ENCODE measurements at places on chromosomes 2 and 18. TPM values are rescaled to one million over a fixed set of nuclear protein-coding genes. Genes with fewer than 3 reads are reported as not detected.

Gene HTR2B
- total RNA-seq: not detected

Gene FAM161A
- total RNA-seq: 1.4 TPM

DNA sequence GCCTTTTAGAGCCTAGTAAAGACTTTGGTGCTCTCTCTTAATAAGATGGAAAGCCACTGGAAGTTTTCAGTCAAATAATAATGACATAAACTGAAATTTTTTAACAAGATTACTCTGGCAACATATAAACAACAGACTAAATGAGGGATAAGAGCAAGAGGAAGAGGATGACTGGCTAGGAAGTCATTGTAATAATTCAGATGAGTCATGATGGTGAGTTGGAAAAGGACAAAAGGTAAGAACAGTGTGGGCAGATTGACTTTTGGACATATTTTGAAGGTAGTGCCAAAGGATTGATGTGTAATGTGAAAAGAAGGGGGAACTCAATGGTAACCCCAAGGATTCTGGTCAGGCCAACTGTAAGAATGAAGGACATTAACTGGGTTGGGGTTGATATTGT is 310.3 kb downstream of the NOL4 start:
- peak; percentile 86 for DNase-seq

DNA sequence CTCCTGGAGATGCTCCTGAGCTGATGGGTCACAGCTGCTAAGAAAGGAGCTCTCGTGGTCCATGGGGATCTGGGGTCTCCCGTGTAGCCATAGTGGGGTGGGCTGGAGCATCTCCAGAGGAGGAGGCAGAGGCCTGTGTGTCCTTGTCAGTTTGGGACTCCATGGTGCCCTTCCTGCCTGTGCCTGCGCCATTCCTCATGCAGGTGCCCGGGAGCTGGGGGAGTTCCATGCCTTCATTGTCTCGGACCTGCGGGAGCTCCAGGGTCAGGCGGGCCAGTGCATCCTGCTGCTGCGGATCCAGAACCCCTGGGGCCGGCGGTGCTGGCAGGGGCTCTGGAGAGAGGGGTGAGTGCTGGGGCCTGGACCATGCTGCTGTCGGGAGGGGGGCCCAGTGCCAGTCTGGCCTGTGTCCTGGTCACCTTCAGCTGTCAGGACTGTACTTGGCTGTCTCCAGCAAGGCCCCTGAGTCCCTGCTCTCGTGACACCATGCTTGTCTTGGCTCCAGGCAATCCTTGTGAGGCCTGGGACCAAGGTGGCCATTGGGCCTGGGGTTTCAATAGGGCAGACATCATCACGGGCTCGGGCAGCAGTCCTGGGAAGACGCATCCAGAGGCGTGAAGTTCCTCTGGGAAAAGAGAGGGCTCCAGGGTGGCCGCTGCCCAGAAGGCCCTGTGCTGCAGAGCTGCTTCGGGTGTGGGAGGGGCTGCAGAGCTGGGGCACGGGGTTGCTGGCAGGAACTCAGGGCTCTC is 7.3 kb downstream of the CAPN10 start:
- no peak for DNase-seq

- DNase-seq: peak; percentile 85
Observed at GRCh38 chr2:109238580-109238979, 109.6 kb downstream of the SH3RF3 start.

DNA sequence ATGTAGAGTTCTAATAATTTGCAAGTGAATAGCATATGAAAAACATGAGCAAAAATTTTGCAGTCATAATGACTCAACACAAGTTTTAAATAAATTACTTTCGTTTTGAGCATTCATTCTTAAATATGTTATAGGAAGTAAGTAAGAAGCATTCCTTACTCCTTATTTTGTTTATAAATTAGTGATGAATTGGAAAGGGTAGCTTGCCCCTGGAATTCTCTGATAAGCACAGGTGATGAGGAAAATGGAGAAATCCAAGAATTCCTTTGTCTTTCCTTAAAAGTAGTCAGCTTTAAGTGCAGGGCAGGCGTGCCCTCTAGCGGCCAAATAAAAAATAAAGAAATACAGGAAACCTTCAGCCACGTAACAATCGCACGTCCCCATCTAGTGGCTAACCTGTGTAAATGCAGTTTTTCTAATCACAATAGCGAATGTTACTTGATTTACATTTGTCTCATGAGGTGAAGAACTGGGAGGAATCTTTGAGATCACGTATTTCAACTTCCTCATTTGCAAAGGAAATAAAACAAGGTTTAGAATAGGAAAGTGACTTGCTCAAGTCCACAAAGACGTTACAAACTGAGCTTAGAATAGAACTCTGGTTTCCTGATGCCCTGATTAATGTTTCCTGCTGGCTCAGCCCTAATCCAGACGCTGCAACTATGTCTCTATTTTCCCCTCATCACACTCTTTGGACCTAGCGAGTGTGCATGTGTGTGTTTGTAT is 47.2 kb upstream of the ZNG1B start:
- DNase-seq: peak; percentile 75

- no peak for DNase-seq
Observed at GRCh38 chr2:238853721-238854120, 5.8 kb downstream of the TWIST2 start.

GRCh38 chr2:160907738-160908137 is 252.5 kb upstream of the TANK start:
- DNase-seq: no peak

- DNase-seq: no peak
Observed at GRCh38 chr2:206982360-206982955, 43.1 kb downstream of the CPO start.

Gene RBKS
- total RNA-seq: 0.71 TPM

- no peak for DNase-seq
Observed at GRCh38 chr2:213161759-213162515, 10.5 kb upstream of the IKZF2 start.

DNA sequence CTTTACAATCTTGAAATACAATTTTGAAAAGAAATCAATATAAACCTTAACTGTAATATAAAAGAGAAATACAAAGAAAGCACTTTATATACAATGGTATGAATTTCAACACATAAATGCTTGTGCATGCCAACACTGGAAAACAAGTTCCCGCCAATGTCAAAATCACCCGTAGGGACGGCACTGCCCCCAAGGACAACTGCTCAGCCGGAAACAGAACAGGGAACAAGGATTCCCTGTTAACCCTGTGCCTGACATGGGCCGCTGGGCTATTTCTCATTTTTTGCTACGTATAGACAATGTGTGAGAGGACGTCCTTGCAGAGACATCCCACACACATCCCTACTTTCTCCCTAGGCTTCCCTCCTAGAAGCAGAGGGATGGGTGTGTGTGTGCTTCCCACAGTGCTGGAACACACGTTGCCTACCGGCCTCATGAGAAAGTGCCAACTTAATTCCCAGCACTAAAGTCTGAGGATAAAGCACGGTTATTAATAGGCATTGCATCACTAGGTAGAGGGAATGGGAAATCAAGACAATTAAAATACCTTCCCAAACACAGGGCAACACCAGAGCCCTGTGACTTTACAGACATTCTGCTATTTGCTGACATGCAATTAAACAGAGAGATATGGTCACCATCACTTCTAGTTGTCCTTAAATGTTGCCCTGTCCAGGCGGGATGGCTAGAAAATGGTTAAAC is 14.4 kb downstream of the AFG3L2 start:
- DNase-seq: no peak

GRCh38 chr2:121287146-121287798 is 2.3 kb upstream of the TFCP2L1 start:
- DNase-seq: no peak

- DNase-seq: no peak
Observed at GRCh38 chr2:3585261-3586109, 9.4 kb upstream of the COLEC11 start.

GRCh38 chr2:68039317-68039716 is 23.5 kb downstream of the C1D start:
- DNase-seq: no peak

Gene SPP2
- total RNA-seq: 0.23 TPM

- DNase-seq: no peak
Observed at GRCh38 chr18:22499421-22499820, 81.7 kb upstream of the CTAGE1 start.

DNA sequence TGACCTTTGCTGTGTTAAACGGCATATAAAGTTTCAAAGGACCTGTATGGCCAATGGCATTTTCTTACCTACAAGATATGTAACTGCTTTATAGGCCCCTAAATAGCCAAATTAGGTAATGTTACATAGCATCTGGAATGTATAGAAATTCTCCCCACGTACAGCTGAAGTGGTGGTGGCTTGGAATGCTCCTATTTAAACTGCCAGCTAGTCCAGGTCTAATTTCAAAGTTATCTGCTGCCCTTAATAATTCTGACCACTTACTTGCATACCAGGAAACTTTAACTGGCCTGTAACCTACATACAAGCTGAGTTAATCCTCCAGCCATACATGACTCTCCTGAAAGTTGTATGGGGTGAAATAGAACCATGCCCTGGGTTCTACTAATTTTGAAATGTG is 1.3 kb downstream of the KIAA2012 start:
- DNase-seq: no peak

DNA sequence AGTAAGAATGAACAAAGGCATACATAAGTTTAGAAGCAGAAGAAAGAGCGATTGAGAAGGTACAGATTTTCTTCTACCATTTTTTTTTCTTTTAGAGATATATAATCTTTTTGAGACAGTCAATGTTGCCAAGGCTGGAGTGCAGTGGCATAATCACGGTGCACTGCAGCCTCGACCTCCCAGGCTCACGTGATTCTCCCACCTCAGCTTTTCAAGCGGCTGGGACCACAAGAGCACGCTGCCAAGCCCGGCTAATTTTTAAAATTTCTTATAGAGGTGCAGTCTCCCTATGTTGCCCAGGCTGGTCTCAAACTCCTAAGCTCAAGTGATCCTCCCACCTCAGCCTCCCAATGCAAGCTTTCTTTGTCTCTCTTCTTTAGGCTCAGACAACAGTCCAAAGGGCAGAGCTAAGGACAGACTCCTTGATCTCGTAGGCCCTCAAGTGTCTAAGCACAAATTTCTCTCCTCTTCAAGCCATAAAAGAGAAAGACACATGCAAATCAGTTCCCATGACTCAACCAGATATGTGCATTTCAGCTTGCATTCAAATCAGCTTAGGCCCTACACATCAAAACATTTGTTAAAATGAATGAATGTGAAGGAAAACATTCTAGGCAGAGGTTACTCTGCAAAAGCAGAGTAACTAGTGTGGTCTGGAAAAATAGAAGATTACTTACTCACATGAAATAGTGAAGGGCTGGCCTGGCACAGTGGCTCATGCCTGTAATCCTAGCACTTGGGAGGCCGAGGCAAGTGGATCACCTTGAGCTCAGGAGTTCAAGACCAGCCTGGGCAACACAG is 18.0 kb downstream of the ITSN2 start:
- no peak for DNase-seq

- peak; percentile 94 for DNase-seq
Observed at GRCh38 chr2:37676274-37676673, 4.8 kb upstream of the CDC42EP3 start.

Gene GCG
- total RNA-seq: not detected

DNA sequence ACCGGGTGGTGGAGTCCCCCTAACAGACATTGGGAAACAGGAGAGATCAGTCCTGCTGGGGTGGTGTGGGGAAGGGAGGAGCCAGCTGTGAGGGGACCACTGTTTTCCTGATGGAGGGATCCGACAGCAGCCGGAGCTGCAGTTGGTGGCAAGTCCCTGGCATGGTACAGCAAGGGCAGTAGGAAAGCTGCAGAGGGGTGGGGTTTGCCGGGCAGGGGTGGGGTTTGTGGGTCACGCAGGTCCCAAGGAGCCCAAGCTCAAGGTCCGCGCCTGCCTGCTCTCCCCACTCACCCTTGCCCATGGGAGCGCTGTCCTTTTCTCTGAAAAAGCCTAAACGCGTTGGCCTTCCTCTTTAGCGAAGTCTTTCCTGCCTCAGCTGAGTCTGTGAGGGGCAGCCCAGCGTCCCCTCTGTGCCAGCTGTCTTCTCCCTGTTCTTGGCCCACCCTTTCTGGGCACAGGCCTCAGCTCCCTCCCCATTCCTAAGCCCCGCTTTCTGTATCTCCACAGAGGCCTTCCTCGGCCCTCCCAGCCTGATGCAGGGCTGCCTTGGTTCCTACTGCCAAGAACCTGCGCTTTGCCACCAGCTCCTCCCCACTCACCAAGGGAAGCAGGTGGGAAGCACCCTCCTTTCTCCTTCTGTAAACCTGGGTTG is 29.3 kb upstream of the INHBB start:
- DNase-seq: no peak

DNA sequence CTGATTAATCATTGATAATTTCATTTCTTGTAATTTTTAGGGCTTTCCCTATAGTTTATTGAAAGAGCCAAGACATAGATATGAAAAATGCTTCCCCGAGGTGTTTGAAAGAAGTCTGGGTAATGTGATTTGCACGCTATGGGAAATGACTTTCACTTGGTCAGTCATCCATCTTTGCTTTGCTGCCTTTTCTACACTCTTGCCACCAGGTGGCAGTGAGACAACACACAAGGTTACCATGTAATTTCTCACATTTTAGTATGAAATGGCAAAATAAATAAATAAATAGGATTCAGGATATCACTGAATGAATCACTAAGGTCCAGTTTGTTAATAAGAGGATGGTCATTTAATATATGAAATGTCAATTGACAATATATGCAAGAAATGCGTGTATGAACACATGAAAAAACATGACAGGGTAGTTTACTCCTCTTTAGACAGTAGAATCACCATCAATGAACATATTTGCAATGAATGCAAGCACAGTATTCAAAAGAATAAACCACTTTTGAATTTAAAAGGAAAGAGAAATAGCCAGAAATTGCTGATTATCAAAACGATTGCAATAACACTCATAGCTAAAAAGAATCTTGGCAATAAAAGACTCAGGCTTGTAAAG is 52.2 kb upstream of the KCNH7 start:
- DNase-seq: peak; percentile 66

- DNase-seq: no peak
Observed at GRCh38 chr2:229111744-229112143, 159.3 kb downstream of the PID1 start.

DNA sequence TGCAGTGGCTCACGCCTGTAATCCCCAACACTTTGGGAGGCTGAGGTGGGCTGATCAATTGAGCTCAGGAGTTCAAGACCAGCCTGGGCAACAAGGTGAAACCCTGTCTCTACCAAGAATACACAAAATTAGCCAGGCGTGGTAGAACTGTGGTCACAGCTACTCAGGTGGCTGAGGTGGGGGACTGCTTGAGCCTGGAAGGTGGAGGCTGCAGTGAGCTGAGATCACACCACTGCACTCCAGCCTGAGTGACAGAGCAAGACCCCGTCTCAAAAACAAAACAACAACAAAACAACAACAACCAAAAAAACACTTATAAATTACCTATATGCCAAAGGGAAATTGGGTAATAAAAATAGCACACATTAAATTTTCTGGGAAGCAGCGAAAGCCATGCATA is 141.6 kb downstream of the HDAC4 start:
- no peak for DNase-seq
